ENCODE measurements at places on chromosomes 7 and 10.

DNA sequence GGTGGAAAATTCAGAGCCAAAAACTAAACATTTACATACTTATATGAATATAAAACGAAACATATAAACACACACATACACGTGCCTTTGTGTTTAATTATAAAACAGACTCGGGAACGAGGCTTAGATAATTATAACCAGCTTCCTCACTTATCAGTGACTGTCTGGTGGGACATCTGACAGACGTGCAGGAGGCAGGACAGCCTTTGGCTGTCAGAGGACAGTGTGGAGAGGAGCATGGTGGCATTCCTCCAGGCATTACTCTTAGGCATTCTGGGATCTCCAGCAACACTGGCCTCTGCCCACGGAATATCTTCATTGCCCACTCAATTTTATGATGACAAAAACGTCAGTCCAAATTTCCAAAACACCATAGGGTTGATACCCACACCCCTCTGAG, 262.2 kb upstream of the NFE2L3 start:
- no peak for DNase-seq

DNA sequence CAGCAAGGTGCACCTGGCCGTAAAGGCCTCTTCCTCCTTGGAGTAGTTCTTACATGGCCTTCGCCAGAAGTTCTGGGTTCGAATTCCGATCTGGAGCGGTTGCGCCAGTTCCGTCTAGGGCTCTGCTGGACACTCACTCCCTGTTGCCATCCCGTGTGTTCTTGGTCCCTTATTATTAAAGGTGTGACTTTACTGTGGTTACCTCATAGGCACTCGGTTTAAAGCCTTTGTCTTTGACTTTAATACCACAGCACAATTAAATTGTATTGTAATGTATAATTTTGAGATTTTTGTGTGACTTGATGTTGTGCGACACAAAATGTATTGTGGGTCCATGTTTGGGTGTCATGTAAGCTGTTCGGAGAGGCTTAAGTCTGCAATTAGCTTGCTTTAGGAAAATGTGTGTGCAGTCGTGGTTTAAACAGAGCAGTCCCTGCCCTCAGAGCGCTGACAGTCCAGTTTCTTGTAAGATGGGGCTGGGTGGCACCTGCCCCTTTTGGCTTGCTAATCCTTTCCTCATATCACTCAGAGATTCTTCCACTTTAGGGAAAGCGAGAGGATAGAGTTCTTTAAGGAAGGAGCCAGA, 919 bp downstream of the INPP5F start:
- DNase-seq = no peak

- no peak for DNase-seq
Observed at GRCh38 chr7:115099906-115100305, 178.0 kb downstream of the MDFIC start.

GRCh38 chr10:108894402-108895301, 1028.7 kb downstream of the XPNPEP1 start:
- DNase-seq = no peak

DNA sequence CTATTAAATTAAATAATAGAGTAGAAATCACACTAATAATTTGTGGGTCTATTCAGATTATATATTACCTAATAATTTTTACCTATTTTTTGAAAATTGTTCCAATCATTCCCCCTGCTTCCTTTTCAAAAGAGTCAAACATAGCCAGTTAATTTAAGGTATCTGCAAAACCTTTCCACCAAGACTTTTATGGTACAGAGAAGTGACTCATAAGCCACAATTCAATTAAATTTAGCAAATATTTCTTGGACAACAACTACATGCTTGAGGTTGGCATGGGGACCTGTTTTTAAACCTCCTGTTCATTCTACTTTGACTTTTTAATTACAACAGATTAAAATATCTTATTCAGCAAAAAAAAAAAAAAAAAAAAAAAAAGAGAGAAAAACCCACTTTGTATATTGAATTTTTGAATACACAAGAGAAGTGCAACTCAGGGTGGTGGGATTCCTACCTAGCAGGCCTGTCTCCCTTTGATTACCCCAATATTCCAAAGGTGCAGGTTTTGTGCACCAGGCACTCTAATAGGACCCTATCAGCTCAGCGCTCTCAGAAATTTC, 301.9 kb upstream of the C7orf33 start:
- no peak for DNase-seq

DNA sequence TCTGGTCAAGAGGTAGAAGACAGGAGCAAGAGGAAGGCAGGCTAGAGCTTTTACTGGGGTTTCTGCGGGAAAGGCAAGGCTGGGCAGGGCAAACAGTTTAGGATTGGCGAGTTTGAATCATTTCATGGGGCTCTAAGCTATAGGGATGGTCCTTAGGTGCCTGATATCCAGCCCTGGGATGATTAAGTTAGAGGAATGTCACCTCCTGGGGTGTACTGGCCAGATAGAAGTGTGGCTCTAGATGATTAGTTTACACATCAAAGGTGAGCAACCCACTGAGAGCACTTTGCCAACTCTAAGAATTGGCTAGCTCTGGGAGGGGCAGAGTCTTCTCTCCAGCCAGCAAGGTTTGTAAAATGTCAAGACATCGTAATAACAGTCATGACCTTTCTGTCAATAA, 52.4 kb downstream of the ZNF365 start:
- DNase-seq = no peak

- no peak for DNase-seq
Observed at GRCh38 chr7:157404845-157405481, 68.2 kb downstream of the DNAJB6 start.

Measured in hippocampal formation (tissue), 2 donors.